ENCODE measurements at places on chromosomes 5 and 9.

GRCh38 chr9:125639057-125639456 is 68.0 kb downstream of the MAPKAP1 start:
- DNase-seq, result no peak

DNA sequence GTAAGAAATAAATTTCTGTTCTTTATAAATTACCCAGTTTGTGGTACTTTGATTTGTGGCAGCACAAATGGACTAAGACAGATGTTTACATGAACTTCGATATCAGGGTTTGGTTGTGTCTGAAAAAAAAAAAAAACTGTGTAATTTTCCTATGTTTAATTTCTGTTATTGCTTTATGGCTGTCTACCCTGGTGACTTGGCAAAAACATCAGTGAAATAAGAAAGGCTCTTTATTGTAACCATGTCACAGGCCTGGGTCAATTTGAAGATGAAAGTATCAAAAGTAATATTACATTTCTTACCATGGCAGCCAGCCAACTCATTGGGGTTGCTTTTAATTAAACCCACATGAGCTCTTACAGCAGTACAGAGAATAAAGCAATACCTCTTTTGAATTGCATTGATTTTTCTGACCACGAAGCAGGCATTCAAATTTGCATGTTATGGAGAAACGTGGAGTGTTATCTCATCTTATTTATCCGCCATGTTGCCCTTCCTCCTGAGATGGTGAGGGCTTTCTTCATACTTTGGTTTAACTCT is 20.6 kb upstream of the SV2C start:
- no peak for DNase-seq

DNA sequence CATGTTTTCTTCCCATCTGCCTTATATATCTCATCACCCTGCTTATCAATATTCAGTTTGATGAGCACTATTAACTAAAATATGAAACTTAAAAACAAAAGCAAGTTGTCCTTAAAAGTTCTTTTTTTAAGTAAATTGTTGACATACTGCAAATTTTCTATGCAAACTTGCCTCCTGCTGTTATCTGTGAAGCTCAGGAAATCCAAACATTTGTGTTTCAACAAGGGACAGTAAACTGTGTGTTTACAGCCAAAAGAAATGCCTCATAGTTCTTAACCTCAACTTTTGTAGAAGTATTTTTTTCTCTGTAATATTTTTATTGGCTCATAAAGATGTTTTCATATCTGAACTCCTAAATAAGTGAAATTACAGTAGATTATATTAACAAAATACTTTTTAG is 7.7 kb upstream of the TTC23L start:
- no peak for DNase-seq

DNA sequence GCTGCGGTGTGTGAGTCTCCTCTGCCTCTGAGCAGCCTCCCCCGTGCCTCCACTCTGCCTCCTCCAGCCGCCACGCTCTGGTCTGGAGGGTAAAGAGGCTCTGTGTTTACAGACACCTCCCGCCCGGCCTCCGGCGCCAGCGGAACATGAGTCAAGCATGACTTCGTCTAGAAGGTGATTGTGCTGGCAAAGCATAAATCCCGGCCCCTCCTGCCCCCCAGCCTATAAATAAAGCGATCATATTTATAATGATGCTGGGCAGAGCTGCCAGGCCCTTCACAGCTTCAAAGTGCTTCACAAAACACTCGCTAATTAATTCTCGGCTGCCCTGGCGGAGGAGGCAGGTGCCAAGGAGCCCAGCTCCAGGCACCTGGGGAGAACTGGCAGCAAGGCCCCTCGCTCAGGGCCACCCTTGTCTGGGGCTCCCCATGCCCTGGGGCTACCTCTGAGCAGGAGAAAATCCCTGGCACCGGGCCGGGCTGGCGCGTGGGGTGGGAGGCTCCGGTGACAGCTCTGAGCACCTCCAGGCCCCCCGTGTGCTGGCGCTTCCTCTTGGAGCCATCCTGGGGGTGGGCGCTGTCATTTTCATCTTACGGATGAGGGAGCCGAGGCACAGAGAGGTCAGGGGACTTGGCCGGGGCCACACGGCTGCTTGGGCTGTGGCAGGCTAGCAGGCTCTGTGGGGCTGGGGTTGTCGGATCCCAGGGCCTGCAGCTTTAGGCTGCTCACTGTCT is 87.8 kb downstream of the RXRA start:
- DNase-seq, result no peak

- DNase-seq, result no peak
Measured at GRCh38 chr9:85522459-85523092, 219.2 kb downstream of the AGTPBP1 start.

GRCh38 chr9:134685784-134686183 is 44.2 kb downstream of the COL5A1 start:
- no peak for DNase-seq
